ENCODE measurements at places on chromosomes 1 and 21. TPM values are rescaled to one million over a fixed set of nuclear protein-coding genes. Genes with fewer than 3 reads are reported as not detected.

Gene FABP3
- total RNA-seq, result 34.8 TPM

- no peak for DNase-seq
- no peaks in the 10 kb centered on the region for H3K36me3 ChIP-seq
- H3K27ac ChIP-seq, result no peak overlapping the region
- no peak overlapping the region for H3K4me3 ChIP-seq
- H3K4me1 ChIP-seq, result no peaks in the 10 kb centered on the region
These were observed 25.3 kb downstream of the ZMYND12 start for GRCh38 chr1:42430286-42431135.

DNA sequence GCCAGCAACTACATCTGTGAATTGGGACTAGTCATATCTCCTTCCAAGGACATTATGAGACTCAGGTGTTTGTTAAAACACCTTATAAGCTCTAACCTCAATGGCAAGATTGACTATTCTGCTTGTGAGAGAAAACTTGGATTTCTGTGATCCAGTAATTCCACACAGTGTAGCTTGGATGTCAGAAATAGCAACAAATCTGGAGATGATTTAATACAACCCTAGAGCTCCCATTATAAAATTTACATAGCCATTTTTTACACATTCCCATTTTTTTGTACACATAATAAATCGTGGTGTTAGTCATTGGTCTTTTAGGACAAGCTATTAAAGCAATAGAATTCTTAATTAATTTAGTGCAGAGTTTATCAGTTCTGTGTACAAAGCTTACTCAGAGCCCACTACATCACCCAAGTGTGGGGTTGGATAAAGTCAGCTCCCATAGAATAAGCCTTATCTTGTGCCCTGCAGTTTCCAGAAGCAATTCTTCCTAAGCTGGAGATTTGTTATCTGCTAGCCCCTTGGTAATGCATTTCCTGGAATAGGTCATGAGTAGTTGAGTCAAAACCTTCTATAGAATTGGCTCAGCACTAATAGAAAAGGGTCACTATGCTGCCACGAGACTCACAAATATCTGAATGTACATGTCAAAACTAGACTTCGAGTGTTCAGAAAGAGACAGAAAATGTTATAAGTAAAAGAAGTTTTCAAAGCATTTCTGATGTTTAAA lies 434.0 kb upstream of the RUNX1 start:
- H3K27ac ChIP-seq, result no peak overlapping the region
- no peak for DNase-seq
- no peaks in the 10 kb centered on the region for H3K4me1 ChIP-seq

DNA sequence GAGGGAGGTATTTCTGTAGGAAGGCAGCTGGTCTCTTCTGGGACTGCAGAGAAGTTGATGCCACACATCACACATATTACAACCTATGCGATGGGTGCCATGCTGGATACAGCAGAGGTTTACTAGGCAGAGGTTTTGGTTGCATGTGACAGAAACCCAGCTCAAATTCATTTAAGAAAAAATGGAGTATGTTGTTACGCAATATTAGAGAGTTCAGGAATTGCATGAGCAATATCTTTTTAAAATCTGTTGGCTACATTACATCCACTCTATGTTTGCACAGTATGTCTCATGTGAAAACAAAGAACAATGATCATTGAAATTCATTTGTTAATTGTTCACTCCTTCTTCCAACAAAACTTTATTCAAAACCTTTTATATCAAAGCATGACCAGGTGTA lies 425.2 kb downstream of the RWDD3 start:
- no peaks in the 10 kb centered on the region for H3K36me3 ChIP-seq
- DNase-seq, result no peak
- no peaks in the 10 kb centered on the region for H3K27me3 ChIP-seq

DNA sequence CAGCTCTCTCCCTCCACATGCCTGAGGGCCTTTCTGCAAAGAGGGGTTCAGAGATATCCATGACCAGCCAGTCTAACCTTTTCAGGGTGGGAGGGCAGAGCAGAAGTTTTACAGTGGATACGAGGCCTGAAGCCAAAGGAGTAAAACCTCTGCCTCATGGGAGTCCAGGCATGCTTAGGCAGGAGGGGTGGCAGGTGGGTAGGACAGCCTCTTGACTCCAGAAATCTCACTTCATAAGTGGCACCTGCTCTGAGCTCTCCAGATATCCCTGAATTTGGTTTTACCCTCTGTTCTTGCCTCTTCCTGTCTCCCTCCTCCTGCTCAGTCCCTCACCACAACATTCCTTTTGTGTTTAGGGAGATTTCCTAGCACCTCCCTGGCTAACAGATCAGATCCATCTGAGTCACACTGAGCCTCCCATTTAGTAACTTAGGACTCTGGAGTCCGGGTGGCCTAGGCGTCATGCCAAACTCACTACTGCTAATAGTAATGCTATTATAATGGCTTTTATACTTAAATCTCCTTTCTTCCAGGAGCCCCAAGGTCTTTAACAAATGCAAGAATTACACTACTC lies 201.0 kb downstream of the HS2ST1 start:
- H3K27me3 ChIP-seq, result no peaks in the 10 kb centered on the region
- no peak overlapping the region for H3K27ac ChIP-seq

All from H1 (cell line).